ENCODE measurements at places on chromosomes 6 and 20.

DNA sequence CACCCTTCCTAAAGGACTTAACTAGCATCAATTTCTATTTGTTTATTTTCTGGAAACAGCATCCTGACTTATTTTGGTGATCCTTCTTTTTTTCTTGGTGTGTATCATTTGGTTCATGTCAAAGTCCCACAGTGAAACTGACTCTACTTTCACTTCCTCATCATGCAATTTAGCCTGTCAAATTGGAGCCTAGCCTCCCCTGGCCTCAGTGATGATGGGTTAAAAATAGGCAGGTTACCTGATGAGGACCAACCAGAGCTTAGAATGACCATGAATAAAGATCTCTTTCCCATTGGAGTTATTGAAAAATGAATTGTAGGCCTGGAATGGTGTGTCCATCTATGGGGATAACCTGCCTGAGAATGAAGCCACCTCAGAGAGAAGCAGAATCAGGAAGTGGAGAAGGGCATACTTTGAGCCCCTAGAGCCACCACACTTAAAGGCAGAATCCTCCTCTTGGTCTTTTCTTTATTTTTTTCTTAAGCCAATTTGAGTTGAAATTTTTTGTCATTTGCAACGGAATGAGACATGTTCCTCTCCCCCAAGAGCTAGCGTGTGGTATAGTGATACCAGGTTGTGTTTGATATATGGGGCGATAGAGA lies 105.6 kb downstream of the BTBD3 start:
- DNase-seq: peak; percentile 23

DNA sequence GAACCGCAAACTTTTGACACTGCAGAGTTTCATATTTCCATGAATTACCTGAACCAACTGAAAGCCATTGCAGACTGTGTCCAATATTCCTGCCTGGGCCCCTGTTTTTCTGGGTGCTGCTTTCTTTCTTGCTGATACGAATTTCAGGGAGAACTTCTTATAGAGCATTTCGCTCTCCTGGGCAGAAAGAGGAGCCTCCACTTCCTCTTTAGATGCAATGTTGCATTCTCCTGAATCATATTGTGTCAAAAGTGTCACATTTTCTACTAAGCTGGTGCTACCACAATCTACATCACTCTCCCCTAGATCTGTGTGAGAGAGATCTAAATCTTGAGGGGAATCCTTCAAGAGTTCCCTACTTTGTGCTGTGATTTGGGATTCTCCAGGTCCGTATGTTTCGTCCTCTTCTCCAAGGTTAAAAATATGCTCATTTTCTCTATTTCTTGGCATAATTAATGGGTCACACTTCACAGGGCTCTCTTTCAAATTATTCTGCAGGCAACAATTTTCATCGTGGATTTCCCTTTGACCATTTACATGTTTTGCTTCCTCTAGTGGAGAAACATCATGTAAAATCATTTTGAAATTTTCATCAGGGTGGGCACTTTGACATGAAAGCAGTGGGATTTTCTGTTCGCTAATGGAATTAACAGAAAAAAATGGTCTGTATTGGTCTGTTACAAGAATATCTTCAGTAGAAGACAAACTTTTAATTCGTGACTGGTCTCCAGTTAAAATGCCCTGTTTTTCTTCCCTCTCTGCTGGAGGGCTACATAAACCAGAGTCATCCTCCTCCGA lies 102.3 kb downstream of the DST start:
- peak; percentile 66 for DNase-seq

- no peak for DNase-seq
Measured at GRCh38 chr6:11605507-11605905, 68.0 kb downstream of the TMEM170B start.

DNA sequence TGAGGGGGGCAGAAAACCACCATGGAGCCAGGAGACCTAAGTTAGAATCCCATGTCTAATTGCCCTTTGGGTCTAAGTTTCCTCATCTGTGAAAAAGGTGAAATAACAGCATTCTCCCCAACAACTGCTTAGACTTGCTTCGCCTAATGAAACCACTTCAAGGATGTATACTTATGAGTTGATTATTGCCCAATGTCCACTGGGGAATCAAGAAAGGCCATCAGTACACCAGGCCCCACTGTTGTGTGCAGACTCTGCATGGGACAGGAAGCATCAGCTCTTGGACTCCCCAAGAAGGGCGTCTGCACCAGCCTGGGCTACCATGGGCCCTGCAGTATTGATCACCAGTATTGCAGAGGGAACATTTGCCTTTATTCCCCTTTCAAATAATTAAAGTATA lies 189.6 kb downstream of the MAFB start:
- peak; percentile 81 for DNase-seq

GRCh38 chr6:164322533-164322932 lies 908.0 kb downstream of the QKI start:
- DNase-seq: no peak

DNA sequence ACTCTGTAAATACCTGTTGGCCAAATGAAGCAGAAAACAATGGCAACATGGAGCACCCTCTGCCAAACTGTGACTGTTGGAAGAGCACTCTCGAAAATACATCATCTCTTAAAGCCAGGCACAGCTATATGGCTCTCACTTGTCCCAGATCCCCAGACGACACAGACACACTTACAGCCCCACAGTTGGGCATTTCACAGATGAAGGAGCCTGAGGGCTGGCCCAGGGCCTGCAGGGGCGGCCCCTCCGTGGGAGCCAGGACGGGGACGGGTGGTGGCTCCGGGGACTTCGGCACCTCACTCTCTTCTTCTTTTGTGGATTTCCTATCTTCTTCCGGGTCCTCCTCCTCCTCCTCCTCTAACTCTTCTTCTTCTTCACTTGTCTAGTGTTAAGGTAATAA lies 18.4 kb upstream of the MRPS10 start:
- no peak for DNase-seq

DNA sequence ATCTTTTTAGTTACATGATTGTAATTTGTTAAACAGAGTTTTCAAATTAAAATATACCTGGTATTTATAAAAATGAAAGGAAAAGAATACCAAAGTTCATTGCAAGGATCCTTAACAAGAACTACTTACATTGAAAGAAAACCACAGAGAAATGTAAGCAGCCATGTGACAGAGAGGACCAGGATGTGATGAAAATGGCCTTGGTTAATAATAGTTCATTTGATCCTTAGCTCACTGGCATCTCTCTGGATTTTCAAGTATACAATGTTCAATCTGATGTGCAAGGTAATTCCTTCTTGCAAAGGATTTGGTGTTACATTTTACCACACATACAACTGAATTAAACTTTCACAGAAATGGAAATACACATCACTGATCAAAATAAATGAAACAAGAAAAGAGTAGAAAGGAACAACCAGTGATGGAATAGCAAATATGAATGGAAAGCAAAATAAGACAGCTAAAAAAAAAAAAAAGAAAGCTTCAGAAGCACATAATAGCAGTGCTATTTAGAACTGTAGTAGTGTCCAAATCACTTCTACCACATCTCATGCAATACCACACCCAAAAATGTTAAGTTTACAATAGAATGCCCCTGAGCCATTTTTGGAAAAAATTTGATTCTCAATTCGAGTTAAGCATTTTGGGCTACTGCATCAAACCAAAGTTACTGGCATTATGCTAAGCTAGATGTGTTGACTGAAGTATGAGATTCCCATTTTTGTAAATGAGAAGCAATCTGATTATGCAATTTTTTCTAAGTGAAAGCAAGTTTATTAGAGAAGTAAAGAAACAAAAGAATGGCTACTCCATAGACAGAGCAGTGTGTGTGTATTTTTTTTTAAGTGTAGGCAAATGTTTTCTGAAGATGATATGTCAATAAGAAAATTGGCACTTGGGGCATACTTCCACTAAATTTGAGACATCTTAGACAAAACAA lies 22.6 kb upstream of the HLA-A start:
- DNase-seq: no peak

GRCh38 chr20:25025986-25026605 lies 31.8 kb downstream of the ACSS1 start:
- no peak for DNase-seq

GRCh38 chr6:137480431-137480830 lies 13.8 kb downstream of the OLIG3 start:
- DNase-seq: no peak

DNA sequence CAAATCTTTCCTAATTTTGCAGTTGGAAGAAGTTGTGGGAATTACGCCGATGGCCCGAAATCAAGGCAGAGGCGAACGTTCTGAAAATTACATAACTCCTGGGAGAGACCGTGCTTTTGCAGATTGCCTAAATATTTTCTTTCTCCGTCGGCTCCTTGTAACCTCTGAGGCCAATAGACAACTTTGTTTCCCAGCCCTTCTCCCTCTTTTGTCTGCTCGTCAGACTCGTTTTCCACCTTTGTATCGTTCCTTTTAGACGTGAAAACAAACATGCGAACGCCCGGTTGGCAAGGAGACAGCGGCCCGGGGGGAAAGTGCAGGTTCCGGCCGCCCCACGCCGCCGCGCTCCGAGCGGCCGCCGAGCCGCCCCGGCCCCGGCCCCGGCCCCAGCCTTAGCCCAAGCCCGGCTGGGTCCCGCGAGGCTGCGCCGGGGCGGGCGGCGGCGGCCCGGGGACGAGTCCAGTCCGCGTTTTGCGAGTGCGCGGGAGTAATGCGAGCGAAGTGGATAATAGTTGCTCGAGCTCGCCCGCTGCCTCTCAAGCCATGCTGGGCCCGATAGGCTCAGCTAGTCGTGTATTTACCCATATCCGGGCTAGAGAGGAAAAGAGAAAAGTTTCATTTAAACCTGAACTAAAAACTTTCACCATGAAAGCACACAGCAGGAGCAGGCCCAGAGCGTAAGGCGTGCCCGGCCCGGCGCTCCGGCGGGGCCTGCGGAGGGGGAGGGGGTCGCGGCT lies at the start of gene ARID1B:
Gene ARID1B (plus strand): TSS at position 539 of the 737 bp plus-strand sequence. CDS start 303 bp downstream, outside the sequence.
- DNase-seq: peak; percentile 87

DNA sequence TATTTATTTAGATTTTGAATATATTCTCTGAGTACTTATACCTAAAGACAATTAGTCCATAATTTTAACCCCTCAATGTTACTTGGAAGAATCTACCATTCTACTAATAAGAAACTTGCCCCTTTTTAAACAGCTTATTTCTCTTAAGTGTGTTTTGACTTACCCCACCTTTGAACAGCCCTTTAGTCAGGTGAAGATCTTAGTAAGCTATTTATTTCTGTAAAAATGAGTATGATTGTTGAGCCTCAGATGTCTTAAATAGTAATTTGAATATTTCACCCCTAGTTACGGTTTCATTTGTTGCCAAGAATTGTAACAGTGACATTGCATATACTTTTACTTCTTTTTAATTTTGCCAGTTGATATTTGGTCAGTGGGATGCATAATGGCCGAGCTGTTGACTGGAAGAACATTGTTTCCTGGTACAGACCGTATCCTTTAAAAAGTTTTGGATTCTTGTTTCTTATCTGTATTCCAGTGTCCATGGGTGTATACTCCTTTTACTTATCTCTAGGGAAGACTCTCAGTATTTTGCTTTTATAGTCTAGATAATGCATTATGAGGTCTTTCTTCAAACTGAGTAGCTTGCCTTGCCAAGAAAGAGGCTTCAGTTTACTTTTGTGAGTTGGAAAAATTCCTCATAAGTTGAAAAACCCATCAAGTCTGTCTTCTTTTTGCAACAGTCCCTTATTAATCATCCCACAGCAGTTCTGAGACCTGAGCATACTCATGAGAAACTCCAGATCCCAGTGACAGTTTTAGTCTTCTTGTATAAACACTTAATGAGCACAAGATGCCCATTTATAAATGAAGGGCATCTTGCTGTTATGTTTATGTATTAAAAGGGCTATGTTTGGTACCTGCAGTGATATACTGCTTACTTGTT lies 48.8 kb downstream of the MAPK14 start:
- no peak for DNase-seq

- no peak for DNase-seq
Measured at GRCh38 chr6:128144320-128144719, 243.5 kb upstream of the THEMIS start.

DNA sequence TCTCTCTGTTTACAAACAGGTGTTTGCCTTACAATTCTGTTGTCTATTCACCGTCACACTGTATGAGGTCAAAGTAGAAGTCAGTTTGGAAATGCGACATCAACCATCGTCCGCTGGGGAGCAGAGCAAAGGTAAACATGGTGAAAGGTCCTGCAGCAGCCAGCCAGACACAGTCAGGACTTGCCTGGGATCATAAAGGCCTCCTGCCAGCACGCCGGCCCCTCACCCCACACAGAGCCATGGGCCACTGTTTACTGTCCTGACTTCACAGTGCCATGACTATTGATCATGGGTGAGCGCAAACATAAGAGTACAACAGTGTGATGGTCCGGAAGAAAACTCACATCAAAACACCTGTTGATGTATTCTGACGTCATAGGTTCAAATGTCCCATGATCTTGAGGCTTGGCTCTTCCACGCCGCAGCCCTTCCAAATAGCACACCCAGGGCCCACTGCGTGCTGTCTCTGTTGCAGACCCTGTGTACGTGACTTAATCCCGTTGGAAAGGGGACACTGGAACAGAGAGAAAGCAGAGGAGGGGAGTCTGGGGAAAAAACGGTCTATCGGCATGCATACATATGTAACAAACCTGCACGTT lies 16.9 kb upstream of the PPP1R3G start:
- no peak for DNase-seq

GRCh38 chr6:30712441-30712945 lies 4.6 kb downstream of the MDC1 start:
- no peak for DNase-seq

DNA sequence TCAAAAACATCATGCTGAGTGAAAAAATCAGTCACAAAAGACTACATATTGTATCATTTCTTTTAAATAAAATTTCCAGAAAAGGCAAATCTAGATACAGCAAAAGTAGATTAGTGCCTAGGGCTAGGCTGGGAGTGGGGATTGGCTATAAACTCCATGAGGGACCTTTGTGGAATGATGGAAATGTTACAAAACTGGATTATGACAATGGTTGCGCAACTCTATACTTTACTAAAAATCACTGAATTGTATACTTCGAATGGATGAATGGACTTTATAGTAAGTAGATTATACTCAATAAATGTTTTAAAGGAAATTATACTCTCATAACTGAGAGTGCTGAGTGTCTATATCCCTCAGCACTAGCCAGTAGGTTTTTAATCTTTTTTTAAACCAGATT lies 4.3 kb downstream of the HMGN3 start:
- DNase-seq: no peak

DNA sequence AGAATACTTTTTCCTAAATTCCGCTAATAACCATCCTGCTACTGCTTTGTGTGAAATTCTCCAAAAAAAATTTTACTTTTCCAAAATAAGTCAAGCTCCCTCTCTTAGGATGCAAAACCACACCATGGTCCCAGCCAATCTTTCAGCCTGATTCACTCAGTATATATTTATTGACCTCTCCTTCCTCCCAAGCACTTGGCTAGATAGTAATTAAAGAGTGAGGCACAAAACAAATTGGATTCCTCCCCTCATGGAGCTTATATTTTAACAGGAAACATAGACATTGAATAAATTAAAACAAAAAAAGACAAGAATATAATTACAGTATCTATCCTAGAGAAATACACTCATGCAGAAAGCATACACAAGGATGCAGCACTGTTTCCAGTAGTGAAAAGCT lies 9.0 kb upstream of the ZNF217 start:
- no peak for DNase-seq

Measured in NB4 (cell line).